ENCODE measurements at places on chromosomes 3 and 15.

DNA sequence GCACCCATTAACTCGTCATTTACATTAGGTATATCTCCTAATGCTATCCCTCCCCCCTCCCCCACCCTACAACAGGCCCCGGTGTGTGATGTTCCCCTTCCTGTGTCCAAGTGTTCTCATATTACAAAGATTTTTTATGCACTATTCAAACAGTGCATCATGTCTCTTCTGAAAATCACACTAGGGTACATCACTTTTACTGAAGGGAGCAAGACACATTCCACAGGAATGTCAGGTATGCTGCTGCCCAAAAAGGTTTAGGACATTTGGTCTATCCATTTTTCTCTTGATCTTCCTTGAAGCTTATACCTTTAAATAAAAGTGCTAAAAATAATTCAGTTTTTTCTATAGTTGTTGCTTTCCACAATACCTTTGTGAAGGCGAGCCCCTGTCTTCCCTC is 9.2 kb upstream of the EPHA3 start:
- no peak for DNase-seq

DNA sequence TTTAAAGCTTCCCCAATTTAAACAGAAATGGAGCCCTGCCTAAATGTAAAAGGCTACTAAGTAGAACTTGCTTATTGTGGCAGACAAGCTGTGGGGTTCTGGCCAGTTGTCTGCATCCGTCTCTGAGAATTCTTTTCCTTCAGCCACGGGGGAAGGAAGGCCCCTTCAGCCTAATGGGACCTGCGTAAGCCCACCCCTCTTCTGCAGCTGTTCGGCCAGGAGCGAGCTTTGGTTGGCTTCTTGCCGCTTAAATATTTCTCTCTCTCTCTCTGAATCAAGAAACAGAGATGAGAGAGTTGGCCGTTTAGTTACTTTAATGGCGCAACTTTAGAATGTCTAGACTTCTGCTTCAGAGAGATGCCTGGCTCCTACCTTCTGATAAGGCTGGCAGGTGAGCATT is 151.7 kb upstream of the PROK2 start:
- no peak for DNase-seq

DNA sequence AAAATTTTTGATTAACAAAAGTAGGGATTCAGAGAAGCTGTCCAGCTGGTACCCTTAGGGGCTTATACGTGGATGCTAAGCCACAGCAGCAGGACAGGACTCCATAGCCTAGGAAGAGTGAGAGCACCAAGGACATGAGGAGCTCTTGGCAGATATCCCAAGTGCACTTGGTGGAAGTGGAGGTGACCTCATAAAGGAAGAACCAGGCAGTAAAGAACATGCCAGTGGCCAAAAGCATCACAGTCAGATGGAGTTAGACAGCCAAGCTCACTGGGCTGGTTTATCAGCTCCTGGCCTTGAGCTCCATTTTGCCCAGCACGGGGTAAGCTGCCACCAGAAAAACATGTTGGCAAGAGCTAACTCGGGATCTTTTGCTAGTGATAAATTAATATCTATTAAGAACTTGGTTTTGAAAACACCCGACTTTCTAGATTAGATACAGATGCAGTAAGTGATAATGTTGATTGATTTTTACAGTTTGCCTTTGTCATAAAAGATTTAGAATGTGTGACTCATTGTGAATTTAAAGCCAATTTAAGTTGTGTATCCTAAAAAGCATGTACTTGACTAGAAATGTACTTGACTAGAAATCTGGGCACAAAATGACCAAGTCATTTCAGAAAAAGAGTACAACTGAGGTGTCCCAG is 108.0 kb downstream of the CMSS1 start:
- no peak for DNase-seq

GRCh38 chr3:29822071-29822470 is 541.2 kb downstream of the RBMS3 start:
- no peak for DNase-seq

DNA sequence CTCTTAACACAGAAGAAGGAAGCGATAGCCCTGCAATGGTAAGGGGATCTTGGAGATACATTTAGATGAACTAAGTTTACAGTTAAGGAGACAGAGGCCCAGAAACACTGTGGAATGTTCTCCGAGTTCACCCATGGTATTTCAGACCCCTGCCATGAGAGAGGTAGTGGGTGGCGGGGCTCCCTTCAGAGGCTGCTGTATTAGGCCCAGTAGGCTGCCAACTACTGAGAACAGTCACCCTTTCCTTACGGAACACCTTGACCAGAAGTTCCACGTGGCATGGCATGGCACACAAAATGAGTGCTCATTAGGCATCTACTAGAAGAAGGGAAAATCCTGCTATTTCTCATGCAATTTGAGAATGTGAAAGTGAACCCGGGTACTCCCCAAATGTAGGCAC is 195.4 kb downstream of the TNIK start:
- no peak for DNase-seq

DNA sequence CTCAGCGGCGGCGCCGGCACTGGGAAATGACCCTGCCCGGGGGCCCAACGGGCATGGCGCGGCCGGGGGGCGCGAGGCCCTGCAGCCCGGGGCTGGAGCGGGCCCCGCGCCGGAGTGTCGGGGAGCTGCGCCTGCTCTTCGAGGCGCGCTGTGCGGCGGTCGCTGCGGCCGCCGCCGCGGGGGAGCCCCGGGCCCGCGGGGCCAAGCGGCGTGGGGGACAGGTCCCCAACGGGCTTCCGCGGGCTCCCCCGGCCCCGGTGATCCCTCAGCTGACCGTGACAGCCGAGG is 172 bp downstream of the ITPKA start:
- DNase-seq, result no peak

DNA sequence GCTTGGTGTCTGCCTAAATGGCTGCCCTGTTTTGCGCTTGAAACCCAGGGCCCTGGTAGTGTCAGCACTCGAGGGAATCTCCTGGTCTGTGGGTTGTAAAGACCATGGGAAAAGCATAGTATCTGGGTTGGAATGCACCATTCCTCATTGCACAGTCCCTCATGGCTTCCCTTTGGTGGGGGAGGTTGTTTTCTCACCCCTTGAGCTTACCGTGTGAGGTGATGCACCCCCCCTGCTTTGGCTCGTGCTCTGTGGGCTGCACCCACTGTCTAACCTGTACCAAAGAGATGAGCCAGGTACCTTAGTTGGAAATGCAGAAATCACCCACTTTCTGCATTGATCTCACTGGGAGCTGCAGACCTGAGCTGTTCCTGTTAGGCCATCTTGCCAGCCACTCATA is 104.7 kb downstream of the MBNL1 start:
- DNase-seq, result no peak
